ENCODE measurements at places on chromosomes 6 and 20.

DNA sequence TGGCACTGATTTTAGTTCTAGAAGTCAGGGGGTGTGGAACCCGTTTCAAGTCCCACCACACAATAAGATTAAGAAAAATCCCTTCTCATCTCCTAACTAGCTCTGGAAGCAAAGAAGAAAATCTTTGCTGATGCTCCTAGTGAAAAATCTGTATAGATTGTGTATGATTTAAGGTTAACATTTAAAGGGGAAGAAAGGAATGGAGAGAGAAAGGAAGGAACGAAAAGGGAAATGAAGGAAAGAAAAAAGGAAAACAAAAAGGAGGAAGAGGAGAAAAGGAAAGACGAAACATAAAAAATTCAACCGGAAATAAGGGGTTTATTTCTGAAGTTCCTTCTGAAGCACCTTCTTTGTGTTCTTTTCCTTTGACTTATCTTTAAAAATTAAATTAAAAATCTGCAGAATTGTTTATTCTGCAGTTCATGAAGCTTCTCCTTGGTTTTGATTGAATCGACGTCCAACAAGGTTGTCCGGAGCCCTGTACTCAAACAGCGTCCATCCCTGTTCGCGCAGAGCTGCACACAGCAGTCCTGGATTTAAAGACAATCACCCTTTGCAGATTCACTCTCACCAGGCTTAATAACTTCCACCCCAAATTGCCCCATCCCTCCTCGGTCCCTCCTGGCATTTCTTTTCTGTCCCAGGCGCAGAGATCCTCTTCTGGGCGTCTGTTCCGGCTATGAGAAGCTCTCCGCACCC, 1.6 kb upstream of the TFAP2B start:
- DNase-seq, result no peak

GRCh38 chr6:98142839-98143238, 691.5 kb upstream of the POU3F2 start:
- no peak for DNase-seq

DNA sequence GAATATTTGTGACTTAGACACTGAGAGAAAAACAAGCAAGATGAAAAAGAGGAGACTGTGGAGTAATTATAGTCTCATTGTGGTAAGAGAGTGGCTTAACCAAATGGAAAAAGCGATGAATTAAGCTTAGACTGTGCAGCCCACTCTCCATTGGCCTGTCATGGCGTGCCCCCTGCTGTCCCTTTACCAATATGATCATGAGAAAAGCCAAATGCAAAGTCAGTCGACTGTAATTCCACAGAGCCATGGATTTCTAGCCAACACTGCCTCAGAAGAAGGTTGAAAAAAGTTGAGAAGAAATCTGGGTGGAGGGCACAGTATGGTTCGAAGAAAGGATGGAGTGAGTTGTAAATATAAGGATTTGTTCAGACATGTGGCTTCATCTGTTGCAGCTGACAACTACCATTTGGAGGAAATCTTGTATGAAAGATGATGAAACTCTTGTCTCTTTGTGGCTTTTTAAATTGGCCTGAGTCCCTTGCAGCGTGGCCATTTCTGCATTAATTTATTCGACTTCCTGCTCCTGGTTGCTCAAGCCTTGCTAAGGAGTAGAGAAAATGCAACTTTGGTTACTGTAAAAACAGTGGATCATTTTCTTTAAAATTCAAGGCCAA, 251.4 kb downstream of the DOK5 start:
- no peak for DNase-seq

DNA sequence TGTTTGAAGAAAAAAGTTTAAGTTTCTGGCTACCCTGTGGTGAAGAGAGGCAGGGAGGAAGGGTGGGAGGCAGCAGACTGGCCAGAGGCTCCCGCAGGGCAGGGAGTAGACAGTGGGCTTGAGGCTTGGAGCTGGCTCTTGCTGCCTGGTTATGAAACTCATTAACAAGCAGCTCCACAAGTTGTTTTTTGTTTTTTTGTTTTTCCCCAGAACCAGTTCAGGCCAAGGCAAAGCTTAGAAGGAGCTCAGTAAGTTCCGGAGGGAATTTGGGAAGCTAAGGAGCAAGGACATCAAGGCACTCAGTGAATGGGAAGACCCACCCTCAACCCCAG, 4.0 kb downstream of the DLL1 start:
- no peak for DNase-seq

- DNase-seq, result no peak
These were observed 125.7 kb downstream of the TTLL2 start for GRCh38 chr6:167450626-167451025.

GRCh38 chr6:135033238-135033637, 21.4 kb downstream of the HBS1L start:
- DNase-seq, result no peak

DNA sequence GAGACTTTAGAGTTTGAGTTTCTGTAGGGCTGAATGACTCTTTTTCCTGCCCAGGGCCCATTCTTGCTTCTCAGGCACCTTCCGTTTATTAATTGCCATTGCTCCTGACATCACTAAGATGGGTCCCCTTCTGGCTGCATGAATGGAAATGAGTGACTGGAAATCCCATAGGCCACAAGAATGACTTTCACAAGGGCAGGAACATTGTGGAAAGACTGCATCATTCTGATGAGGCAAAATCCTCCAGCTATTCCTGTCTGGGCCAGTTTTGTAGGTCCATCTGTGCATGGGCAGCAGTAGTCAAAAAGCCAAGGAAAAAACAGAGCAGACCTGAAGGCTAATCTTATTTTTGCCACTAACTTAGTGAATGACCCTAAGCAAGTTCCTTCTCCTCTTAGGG, 19.3 kb downstream of the TMEM74B start:
- no peak for DNase-seq

DNA sequence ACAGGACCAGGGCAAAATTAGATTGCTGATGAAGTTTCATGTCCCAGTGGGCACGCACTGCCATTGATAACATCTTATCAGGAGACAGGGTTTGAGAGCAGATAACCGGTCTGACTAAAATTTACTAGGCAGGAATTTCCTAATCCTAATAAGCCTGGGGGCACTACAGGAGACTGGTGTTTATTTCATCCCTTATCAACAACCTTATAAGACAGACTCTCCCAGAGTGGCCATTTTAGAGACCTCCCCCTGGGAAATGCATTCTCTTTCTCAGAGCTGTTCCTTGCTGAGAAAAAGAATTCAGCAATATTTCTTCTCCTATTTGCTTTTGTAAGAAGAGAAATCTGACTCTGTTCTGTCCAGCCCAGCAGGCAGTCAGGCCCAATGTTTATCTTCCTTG, 423.4 kb upstream of the IMPG1 start:
- DNase-seq, result no peak

DNA sequence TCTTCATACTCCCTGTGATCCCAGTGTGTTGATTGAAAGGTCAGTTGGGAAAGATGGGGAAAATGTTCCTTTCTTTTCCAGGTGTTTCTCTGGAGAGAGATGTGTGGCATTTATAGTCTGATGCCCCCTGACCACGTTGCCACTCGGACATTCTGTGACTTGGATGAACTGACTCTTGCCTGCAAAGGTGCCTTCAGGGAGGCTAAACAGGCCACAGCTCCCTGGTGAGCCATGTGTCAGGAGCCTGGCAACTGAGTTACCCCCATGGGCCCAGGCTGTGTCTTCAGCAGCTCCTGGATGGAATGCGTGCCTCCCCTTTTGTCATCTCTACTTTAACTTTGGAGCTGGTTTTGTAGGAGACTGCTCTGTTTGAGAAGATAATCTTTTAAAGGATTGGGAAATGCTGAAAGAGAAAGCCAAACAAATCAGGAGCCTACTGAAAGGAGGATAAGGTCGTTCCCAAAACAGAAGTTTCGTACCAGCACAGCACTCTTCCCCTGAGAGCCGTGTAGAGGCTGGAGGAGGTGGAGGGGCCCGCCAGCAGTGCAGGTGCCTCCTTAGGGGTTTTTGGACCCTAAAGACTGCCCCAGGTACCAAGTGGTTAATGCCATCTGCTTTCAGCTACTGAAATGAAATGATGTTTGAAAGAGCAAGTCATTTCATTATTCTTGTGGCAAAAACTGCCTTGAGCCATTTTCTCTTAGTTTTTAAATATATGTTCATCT, 322.8 kb downstream of the ZFAND3 start:
- no peak for DNase-seq
